COLO829 (cell line): ENCODE measurements at places on chromosomes 2 and 18.

GRCh38 chr2:142944264-142944663 lies 66.8 kb downstream of the KYNU start:
- DNase-seq = peak; percentile 35

DNA sequence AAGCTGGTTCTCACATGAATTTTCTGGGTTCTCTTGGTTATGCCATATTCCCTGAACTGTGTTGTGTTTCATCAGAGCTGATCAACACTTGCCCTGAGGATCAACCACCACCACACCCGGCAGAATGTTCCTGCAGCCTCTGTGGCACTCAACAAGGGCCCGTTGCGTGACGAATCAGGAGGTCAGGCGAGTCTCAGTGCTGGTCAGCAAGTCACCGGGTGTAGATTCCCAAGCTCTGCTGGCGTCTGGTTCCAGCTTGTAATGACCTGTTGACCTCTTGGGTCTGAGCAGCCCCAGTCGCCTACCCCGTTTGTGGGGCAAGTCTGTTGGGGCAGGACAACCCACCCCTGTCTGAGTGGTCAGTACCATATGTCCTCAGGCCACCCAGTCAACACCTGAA lies 46.0 kb downstream of the ADCY3 start:
- DNase-seq = no peak

DNA sequence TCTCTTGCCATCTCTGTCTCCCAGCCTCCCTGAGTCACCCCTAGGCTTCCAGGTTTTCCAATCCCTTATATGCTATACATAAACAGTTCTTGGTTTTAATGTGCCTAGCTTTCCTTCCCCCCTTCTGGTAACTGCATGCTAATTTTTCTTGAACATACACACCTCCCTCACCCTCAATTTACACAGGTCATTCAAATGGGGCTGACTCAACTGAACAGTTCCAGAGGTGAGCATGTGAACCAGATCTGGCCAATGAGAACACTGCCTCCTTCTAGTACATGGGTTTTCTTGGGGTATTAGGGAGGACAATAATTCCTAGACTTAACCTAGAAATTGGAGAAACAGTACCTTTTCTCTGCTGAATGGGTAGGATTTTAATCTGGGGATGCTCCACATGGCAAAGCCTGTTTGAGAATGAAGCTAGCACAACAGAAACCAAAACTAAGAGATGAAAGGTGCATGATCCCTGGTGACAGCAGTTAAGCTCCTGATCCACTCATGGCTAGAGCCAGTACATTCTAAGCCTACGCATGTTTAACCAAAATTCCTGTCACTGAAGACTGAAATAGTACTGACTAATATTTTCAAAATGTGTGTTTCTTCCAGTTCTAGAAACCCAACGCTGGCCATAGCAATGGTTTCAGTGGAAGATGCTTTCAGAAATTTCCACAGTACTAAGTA lies 11.8 kb downstream of the SLC25A12 start:
- no peak for DNase-seq

DNA sequence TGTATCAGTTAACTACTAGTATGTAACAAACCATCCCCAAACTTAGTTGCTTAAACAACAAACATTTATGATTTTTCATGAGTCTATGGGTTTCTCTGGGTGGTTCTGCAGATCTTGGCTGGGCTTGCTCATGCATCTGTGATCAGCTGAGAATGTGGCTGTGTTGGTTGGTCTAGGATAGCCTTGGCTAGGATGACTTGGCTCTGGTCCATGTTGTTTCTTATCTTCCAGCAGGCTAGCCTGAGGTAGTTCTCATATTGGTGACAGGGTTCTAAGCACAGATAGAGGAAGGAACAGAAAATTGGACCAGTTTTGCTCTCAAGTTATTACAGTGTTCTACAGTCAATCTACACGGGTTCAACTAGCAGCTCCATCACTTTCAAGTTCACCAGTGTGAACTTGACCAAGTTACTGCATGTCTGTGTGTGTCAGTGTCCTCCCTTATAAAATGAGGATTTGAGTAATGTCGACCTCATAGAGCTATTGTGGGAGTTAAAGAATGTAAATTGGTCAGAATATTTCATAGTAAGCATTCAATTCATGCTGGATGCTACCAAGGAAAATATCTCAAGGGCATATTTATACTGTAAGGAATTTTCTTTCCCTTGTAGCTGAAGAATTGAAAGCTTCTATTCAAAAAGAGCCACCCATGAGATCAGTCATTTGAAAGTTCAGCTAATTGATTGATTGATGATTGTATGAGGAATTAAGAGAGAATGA lies 65.3 kb downstream of the MYO3B start:
- peak; percentile 62 for DNase-seq

GRCh38 chr2:31266804-31267203 lies 32.9 kb downstream of the EHD3 start:
- no peak for DNase-seq

- DNase-seq = no peak
These were observed 125.2 kb downstream of the RTP5 start for GRCh38 chr2:241994556-241995213.

- no peak for DNase-seq
These were observed 965.6 kb upstream of the NRXN1 start for GRCh38 chr2:51997571-51997970.

GRCh38 chr18:75205514-75206132 lies 3.3 kb downstream of the PTGR3 start:
- no peak for DNase-seq

- no peak for DNase-seq
These were observed 134.7 kb downstream of the EML6 start for GRCh38 chr2:54858021-54858681.

- DNase-seq = no peak
These were observed 132.4 kb downstream of the COPS8 start for GRCh38 chr2:237217995-237218616.

- no peak for DNase-seq
These were observed 21.1 kb downstream of the PTPN2 start for GRCh38 chr18:12862874-12863482.

DNA sequence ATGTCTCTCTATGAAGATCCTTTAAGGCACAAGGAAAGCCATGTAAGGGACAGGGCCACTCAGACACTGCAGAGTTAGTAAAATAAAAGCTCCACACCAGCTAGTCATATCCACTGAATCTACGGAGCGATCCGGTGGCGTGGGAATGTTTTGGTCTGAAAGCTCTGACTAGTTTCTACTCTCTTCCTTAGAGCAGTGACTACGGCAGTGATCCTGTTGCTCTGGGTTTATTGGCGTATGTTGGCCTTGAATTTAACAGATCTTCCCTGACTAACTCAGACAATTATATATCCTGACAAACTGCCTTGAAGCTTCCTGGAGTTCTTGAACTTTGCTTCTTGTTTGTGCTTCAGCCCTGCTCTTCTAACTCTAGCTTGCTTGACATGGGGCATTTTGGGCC lies 115.3 kb upstream of the FZD5 start:
- DNase-seq = no peak

GRCh38 chr2:17652681-17653394 lies 100.8 kb downstream of the SMC6 start:
- DNase-seq = no peak

- no peak for DNase-seq
These were observed 28.4 kb downstream of the ACTR2 start for GRCh38 chr2:65256054-65256453.
